ENCODE measurements at places on chromosomes 3 and 15.

DNA sequence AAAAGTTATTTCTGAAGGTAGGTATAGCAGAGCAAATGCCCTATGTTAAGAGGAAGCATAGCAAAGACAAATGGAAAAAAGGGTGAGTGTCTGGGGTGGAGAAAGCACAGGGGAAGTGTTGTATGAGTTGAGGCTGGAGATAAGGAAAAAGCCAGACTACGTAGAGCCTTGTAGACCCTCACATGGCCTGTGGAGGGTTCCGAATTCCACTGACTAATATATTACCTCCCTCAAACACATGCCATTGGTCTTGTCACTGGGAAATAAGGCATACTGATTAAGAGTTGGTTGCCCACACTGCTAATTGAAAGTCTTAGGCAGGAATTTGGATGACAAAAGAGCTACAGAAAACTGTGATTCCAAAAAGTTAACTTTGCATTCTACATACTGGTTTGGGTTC is 65.2 kb downstream of the TRAT1 start:
- no peak for DNase-seq

DNA sequence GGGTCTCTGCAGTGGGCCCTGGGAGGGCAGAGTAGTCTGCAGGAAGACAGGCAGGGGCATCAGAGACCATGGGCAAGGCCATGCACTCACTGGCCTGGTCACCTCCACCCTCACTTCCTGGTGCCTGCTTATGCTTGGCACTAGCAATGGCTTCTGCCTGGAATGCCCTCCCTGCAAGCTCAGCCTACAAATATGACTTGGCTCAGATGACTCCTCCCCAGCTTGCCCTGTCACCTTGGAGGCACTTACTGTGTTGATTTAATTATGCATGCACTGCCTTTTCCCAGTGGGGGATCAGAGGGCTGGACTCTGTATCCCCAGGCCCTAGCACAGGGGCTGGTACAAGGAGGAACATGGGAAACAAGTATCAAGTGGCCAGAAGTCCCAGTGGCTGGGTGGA is 7.8 kb downstream of the C3orf18 start:
- DNase-seq = no peak

DNA sequence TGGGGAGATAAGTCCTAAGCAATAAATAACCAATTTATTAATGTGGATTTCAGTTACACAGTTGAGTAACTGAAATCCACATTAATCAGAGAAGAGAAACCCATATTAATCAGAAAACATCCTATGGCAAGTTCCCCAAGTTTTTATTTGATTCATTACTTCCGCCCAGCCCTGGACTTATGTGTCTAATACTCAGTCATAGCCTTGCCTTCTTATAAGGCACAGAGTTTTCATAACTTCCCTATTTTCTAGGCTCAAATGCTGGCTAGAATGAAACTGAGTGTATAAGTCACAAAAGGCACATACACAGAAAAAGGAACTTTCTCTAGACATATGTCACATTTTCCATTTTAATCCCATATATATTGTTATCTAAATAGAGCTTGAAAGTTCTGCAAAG is 28.8 kb downstream of the CD47 start:
- DNase-seq = no peak

DNA sequence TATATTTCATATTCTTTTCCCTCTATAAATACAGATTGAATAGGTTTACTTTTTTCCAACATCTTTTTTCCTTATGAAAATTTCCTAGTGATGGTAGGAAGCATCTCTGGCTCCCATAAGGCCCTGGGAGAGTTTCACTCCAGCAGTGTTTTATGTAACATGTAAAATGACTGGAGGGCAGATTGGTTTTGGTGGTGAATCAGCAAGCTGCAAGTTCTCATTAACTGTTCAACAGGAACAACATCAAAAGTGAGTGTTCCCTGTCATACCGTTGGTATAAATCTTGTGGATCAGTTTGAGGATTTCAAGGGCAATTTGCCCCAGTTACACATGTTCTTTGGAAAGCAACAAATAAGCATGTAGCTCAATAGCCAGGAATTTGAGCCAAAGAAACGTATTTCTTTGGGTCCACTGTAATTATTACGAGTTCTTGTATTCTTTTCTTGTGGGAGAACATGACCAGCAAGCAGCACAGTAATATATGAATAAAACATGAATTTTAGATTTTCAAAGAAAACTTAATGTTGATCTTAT is 345.7 kb downstream of the SV2B start:
- DNase-seq = no peak

DNA sequence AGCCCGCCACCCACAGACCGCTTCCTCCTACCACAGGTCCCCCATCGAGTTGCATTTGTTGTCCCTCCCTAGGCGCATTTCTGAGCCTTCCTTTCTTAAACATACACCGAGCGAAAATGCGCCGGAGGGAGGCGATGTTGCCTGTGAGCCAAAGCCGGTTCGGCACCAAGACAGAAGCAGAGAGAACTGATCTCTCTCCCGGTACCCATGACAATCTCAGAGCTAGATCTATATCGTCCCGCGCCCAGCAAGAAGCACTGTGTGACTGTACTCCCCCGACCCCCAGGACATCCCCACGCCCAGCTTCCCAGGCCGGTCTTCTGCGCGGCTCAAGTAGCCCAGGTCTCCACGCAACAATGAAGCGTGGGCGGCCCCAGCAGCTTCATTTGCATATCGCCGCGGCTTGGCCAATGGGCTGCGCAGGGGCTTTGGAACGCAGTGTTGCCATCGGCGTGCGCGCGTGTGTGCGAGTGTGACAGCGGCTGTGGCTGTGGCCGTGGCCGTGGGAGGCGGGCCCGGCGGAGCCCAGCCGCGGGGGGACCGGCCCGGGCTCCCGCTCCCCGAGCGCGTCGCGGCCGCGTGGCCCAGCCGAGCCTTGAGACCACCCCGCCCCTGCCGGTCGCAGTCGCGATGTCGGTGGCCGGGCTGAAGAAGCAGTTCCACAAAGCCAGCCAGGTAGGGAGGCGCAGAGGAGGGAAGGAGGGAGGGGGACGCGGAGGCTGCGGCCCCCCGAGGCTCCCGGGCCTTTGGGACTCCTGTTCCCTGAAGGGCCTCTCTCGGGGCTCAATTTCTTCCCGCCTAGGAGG is at the start of gene SH3GL3:
TSS of gene SH3GL3 (plus strand) at position 438 of the 806 bp plus-strand sequence. CDS start at position 631, 193 bp downstream.
- DNase-seq = peak; percentile 32

Data from fibroblast of skin of left quadriceps (primary cell).